ENCODE measurements at places on chromosomes 4 and X.
A peak's percentile ranks its signal among the peaks of the same experiment; 100 is the strongest.

DNA sequence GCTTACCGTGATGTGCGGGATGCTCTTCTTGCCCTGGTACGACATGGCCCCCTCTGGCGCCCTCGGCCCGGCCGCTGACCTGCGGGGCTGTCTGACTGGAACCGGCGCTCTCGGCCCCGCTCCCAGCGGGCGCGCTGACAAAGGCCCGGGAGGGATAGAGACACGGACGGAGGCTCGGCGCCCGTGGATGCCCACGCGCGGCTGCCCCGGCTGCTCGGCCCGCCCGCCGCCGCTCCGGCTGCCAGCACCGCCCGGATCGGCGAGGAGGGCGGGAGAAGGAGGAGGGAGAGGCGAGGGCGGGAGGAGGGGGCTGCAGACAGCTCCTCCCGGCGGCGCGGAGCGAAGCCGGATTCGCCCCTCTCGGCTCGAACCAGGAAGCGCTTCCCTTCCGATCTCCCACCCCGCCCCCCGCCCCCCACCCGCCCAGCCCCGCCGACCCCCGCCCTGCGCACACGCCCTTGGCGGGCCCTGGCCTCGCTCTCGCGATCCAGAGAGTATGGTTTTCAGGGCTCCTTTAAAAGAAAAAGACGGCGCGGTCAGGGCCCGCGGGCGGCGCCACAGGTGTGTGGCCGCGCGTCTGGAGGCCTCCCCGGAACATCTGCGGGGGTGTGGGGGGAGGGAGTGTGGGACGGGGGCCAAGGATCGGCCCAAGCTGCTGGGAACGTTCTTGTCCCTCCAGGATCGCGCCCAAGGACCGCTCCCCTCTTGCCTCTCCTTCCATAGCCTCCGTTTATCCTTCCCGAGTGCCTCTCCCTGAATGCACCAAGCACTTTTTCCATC, 4.5 kb downstream of the CRMP1 start:
- no peak for DNase-seq

DNA sequence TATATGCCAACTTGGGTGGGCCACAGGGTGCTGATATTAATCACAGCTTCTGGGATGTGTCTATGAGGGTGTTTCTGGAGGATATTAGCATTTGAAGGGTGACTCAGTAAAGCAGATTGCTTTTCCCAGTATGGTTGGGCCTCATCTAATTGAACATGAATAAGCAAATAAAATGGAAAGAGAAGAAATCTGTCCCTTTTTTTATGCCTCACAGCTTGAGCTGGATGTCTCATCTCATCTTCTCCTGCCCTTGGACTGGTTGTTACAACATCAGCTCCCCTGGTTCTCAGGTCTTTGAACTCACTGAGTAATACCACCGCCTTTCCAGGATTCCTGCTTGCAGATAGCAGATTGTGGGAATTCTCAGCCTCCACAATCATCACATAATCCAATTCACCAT, 1149.2 kb downstream of the PCDH18 start:
- no peak for DNase-seq

DNA sequence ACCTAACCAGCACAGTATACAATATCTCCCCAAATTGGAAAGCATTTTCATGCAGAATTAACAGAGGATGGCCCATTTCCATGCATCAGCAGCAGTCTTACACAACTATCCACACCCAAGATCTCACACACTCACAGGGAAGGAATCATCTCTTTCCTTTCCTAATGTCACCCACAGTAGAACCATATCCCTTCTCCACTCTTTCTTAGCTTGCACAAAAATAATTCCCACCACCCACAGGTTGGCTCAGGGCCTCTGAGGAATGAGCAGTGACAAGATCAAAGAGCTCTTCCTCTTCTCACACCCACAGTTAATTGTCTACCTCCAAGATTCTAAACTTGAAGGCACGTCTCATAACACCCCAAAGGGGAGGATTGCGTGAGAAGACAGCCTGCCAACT, 217.7 kb upstream of the VEGFC start:
- no peak for DNase-seq

- no peak for DNase-seq
These were observed 82.6 kb downstream of the HADH start for GRCh38 chr4:108072300-108072699.

GRCh38 chr4:6561706-6562371, 13.2 kb upstream of the MAN2B2 start:
- no peak for DNase-seq

GRCh38 chrX:148049441-148049840, 68.3 kb downstream of the FMR1NB start:
- peak; percentile 49 for DNase-seq

DNA sequence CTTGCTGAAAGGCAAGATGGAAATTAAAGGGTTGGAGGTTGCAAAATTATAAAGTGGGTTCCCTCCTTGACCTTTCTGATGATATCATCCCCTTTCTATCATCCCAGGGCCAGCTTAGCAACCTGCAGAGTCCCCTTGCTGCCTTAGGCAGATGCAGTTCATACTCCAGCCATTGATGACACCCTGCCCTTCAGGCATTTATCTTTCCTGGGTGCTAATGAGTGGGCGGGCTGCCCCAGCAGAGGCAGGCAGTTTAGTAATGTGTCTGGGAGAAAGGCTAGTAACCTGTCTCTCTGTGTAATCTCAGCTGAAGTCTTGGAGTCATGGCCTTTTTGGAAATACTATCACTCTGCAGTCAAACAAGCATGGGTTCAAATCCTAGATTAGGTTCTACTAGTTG, 3.8 kb upstream of the FRMPD3 start:
- DNase-seq, result no peak

GRCh38 chr4:24131954-24132673, 242.3 kb upstream of the PPARGC1A start:
- no peak for DNase-seq

DNA sequence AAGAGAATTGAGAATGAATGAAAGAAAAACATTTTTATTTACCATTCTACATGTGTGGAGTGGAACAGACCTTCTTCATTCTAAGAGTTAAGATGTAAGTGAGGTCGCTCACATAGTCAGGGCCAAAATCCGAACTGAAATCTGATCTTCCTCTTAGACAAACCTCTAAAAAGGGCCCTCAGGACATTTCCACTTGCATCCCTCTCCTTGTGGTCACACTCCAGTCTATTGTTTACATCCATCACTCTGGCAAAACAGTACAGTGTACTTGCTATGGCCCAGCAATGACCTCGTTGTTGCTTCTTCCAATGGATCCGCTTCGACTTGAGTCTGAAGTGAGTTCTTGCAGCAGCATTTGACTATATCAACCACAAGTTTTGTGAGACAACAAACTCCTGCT, 54.2 kb downstream of the MOSPD2 start:
- DNase-seq, result no peak

DNA sequence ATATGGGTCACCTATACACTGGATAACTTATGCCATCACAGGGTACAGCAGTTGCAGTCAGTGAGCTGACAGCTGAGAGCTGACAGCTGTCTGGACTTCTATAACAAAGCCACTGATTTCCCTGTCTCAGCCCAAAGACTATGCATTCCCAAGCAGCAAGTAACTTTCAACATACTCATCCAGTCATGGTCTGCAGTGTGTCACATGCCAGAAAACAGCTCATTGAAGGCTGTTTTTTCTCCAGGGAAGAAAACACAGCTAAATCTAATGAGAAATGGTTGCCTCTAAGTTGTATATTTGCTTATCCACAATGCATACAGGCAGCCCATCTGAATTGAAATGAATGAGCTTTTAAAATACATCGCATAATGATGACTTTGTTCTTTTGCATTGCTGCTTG, 6.3 kb downstream of the KIAA1210 start:
- no peak for DNase-seq

DNA sequence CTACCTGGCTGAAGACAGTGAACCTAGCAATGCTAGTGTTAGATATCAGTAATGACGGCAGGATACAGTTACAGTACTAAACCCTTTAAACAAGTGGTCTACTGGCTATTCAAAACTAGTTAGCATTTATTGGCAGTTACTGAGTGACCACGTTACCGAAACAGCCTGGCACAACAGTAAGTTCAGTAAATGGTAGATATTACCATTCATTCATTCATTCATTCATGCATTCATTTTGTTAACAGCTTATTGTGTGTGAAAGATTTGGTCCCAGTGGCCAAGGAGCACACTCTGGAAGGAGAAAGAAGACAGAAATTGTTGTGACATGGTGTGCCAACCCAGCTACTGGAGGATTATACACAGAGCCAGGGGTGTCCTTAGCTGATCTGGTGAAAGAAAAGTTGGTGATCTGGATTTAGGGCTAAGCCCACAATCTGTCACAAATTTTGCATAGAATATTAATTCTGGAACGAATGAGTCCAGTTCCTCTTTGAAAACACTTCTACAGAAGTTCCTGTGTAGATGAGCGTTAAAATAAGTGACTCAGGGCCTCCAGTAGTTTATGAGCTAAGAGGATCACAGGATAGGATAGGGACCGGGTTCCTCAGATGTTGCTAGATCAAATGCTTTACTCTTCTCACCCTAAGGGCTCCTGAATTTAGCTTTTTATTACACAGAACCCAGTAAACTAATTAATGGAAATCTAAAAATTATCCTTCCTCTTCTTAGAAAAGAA, 179.1 kb downstream of the CBR4 start:
- DNase-seq, result no peak

- no peak for DNase-seq
These were observed 483 bp downstream of the USP27X start for GRCh38 chrX:49879656-49880277.

- no peak for DNase-seq
These were observed 414.8 kb downstream of the OPHN1 start for GRCh38 chrX:68018248-68019203.

DNA sequence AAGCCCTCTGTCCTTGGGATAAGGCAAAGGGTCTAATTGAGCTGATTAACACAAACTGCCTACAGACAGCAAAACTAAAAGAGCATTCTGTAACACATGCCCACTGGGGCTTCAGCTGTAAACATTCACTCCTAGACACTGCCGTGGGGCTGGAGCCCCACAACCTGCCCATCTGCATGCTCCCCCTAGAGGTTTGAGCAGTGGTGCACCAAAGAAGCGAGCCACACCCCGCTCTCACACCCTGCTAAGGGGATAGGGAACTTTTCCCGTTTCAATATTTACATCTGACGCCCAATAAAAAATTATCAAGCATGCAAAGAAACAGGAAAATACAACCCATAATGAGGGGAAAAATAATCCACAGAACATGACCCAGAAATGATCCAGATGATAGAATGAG, 46.9 kb upstream of the HSD17B10 start:
- no peak for DNase-seq

- DNase-seq, result no peak
These were observed 59.1 kb downstream of the FAM184B start for GRCh38 chr4:17722356-17722700.

DNA sequence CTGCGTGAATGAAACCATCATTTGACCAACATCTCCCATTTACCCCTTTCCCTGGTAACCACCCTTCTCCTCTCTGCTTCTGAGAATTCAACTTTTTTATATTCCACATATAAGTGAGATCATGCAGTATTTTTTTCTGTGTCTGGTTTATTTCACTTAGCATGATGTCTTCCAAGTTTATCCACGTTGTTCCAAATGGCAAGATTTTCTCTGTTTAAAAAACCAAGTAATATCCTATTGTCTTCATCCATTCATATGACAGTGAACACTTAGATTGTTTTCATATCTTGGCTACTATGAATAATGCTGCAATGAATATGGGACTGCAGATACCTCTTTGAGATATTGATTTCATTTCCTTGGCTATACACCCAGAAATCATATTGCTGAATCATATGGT, 362.4 kb upstream of the SLC7A11 start:
- no peak for DNase-seq

- DNase-seq, result no peak
These were observed 35.8 kb downstream of the PDE5A start for GRCh38 chr4:119592830-119593229.

- no peak for DNase-seq
These were observed 34.9 kb upstream of the ANXA10 start for GRCh38 chr4:168057412-168057811.

GRCh38 chrX:56729152-56729850, at the start of gene NBDY:
NBDY (plus strand) TSS chrX:56729243; CDS start chrX:56729354, 111 bp downstream.
- peak; percentile 13 for DNase-seq

- no peak for DNase-seq
These were observed 109.1 kb upstream of the TBL1X start for GRCh38 chrX:9355739-9356138.

GRCh38 chrX:123487669-123488068, 245.2 kb downstream of the THOC2 start:
- DNase-seq, result no peak

GRCh38 chr4:81256059-81256970, 41.3 kb upstream of the PRKG2 start:
- no peak for DNase-seq

DNA sequence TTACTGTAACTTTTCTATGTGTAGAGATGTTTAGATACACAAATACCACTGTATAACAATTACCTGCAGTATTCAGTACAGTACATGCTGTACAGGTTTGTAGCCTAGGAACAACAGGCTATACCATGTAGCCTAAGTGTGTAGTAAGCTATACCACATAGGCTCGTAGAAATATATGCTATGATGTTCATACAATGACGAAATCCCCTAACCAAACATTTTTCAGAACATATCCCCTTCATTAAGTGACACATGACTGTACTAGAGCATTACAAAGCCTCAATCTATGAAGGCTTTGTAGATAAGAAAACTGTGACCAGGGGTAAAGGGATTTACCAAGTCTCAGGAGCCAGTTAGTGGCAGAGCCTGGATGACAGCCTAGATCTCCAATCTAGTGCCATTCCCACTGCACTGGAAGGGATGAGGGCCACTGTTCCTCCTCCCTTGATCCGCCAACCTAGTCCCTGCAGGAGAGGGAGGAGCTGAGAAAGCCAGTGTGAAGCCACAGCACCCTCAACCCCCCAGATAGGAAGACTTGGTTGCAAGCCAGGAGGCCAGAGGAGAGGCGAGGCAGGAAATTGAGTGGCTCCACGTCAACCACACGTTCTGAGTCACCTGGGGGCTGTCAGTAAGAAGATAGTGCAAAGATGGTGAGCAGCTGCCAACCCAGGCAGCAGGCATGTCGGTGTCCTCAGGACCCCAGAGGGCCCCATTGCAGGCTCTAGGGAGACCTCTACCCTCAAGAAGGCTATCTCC, 227.7 kb downstream of the BCOR start:
- peak; percentile 31 for DNase-seq

GRCh38 chr4:26308568-26308967, 12.2 kb upstream of the RBPJ start:
- no peak for DNase-seq

DNA sequence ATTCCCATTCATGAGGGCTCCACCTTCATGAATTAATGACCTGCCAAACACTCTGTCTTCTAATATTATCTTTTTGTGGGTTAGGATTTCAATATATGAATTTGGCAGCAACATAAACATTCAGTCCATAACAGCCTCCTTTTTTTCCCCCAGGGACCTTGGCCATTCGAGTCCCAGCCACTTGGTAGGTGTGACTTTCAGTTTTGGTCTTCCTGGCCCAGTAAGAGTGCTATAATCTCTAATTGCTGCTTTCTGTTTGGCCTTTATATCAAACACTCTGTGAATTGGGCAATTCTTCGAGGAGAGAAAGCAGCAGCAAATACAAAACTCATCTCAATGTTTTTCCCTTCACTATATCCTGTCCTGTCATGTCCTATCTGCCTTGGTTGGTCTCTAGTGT, 12.4 kb upstream of the RADX start:
- no peak for DNase-seq

GRCh38 chr4:165872461-165873297, at the start of gene TLL1:
TLL1 (plus strand) TSS chr4:165873237; CDS start chr4:165873905, 668 bp downstream.
- DNase-seq, result no peak

Data from GM13977 (cell line).